Lung microvascular endothelial cell (primary cell): ENCODE measurements at places on chromosomes 11 and 22.

DNA sequence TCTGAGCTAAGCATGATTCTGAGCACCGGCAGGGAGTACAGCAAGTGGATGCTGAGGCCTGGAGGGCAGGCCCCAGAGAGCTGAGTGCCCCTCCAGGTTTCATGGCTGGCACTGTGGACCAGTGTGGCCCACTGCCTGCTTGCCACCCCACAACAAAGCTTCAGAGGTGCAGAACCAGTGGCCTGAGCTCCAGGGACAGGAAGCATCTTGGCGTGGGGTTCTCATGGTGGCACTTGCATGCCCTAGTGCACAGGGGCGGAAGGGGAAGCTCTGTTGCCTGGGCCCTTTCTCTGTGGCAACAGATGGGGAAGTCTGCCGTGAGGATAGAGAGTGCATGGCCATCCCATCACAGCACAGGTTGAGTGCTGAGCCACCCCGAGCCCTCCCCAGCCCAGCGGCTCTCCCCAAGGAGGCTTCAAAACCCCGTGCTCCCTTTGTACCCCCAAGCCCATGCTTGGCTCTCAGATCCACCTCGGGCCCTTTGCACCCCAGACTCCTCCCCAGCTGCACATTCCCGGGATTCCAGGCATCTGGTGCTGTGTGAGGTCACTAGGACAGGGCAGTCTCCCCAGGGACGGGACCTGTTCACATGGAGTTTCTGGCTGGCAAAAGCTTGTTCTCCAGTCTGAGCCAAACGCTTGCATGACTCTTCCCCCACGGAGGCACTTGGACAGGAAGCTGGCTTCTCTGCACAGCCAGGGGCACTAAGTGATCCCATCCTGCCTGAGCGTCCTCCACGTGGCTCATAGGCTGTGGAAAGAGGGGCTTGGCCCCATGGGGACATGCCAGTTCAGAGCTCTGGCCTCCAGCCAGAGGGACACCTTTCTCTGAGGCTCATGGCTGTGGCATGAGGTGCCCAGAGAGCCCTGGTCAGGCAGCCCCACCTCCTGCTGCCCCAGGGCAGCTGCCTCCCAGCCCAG is 4.2 kb downstream of the SLC25A1 start:
- peak; percentile 49 for DNase-seq

DNA sequence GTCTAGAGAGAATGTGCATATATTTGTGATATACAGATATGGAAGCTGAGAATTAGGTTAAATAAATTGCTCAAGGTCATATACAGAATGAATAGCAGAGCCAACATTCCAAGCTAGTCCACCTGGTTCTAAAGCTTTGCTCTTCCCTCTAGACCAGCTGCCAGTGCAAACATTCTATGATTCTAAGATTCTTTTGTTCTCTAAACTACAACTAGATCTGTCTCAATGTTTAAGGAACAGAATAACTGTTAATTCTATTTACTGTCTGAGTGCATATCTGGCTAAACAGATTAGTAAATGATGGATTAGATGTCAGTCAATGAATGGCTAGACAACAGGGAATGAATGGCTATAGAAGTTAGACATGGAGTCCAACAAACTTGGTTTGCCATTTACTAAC is 19.6 kb downstream of the KCNE3 start:
- DNase-seq = no peak

GRCh38 chr22:37368058-37368457 is 59.2 kb downstream of the ELFN2 start:
- no peak for DNase-seq

GRCh38 chr11:93895106-93895862 is 44.9 kb upstream of the VSTM5 start:
- peak; percentile 33 for DNase-seq

DNA sequence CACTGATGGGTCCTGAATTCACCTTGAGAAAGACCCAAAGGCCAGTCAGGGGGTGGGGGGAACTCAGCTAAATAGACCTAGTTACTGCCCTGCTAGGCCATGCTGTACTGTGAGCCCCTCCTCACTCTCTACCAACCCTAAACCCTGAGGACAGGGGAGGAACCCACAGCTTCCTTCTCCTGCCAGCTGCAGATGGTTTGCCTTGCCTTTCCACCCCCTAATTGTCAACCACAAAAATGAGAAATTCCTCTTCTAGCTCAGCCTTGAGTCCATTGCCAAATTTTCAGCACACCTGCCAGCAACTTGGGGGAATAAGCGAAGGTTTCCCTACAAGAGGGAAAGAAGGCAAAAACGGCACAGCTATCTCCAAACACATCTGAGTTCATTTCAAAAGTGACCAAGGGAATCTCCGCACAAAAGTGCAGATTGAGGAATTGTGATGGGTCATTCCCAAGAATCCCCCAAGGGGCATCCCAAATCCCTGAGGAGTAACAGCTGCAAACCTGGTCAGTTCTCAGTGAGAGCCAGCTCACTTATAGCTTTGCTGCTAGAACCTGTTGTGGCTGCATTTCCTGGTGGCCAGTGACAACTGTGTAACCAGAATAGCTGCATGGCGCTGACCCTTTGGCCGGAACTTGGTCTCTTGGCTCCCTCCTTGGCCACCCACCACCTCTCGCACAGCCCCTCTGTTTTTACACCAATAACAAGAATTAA is 2.4 kb upstream of the TTC36 start:
- no peak for DNase-seq

GRCh38 chr11:534396-535209 is 773 bp downstream of the HRAS start:
- peak; percentile 46 for DNase-seq

- no peak for DNase-seq
Observed at GRCh38 chr11:83097429-83098075, 25.9 kb upstream of the RAB30 start.
